Stimulated activated CD4-positive, alpha-beta T cell treated with anti-CD3 and anti-CD28 coated beads, TNF-alpha, amount 100 ng/mL, for 1 hour (primary cell): ENCODE measurements at places on chromosomes 5 and 9.

- no peak for DNase-seq
Observed at GRCh38 chr9:101037430-101037829, 8.9 kb downstream of the PLPPR1 start.

GRCh38 chr5:81070571-81071255 lies 110.5 kb downstream of the RASGRF2 start:
- no peak for DNase-seq

DNA sequence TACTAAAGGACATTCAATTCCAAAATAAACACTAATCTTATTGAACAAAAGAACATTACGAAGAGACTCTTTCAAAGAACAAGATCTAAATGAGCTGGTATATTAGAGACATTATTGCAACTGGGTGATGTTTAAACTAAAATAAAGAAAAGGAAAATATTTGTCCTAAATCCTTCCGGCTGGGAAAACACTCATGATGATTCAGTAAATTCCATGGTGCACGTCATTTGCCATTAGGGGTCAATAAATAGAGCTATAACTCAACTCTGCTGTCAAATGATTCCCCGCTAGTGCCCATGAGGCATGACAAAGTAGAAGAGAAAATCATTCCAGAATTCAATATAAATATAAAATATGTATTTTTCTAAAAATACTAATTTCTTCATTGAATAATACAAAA lies 565.5 kb upstream of the TUSC1 start:
- DNase-seq = no peak

DNA sequence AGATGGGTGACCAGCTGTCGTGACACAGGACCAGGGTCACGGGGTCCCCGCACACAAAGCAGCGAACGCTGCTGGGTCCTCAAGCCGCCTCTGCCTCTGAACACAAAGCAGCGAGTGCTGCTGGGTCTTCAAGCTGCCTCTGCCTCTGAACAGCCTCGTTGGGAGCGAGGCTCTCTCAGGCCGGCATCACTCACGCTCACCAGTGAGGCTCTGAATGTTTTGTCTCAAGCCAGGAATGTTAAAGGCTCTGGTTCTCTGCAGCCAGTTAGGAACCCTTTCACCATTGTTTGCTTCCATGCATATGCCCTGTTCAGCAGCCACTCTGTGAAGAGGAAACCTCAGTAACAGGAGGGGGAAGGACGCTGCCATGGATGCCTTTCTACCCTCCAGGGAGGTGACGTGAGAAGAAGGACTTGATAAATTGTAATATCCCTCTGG lies 82.7 kb upstream of the TAF11L2 start:
- no peak for DNase-seq

GRCh38 chr9:116484492-116485061 lies 202.5 kb upstream of the TRIM32 start:
- no peak for DNase-seq

GRCh38 chr5:178309271-178310013 lies 76.8 kb upstream of the PHYKPL start:
- no peak for DNase-seq

DNA sequence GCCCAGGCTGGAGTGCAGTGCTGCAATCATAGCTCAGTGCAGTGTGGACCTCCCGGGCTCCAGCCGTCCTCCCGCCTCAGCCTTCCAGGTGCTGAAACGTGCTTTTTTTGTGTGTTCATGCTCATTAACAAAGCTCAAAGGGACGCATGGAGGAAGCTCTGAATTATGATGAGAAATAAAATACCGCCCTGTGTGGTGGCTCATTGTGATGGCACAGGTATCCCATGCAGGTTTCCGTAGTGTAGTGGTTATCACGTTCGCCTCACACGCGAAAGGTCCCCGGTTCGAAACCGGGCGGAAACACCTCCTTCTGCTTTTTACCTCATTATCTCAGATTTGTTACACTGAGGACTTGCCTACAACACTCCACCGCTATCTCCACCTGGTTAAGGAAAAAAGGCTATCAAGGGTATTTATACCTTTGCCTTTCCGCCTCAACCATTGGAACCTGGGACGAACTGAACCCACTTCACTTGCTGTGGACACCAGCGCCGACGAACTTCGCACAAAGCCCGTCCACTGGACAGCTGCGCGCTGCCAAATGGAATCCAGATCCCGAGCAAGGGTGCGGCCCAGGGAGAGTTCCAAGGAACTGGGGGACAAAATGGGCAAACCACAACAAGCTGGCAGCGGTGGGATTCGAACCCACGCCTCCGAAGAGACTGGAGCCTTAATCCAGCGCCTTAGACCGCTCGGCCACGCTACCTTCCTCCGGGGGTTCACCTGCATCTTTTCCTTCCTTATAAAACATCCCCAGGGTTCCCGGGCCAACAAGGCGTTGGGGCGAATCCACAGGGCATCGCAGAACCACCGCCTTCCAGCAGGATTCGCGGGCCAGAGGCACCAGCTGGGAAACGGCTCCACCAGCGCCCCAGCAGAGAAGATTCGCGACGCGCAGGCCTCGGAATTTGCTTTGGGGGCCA lies 26.3 kb downstream of the OR2V2 start:
- no peak for DNase-seq

DNA sequence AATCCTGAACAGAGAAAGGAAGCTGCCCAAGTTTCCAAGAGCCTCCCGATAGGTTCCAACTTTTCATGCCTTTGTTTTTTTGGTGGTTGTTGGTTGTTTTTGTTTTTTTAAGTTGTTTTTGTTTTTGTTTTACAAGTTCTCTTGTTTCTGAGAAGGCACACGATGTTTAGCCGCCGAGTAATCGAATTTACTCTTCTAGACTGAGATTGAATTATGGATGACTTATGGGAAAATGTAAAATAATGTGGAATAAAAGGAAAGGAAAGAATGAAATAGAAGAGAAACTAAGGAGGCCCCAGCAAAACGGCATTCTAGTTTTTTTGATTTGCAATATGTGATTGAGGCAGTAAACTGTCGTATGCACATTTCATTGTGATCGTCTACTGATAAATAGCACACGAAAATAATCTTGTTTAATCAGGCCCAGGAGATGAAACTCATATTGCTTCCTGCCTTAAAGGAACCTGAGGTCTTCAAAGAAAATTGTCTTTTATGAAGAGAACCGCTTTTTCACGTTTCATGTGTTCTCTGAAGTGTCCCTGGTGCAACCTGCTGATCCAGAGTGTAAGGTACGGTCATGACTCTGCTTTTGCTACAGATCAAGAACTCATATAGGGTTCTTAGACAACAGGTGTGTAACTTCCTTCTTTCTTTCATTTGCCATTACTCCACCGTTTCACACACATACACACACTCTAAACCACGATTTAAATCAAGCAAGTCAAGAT lies 1.3 kb upstream of the GNAQ start:
- DNase-seq = no peak

GRCh38 chr9:106588626-106589025 lies 274.3 kb upstream of the ZNF462 start:
- no peak for DNase-seq

DNA sequence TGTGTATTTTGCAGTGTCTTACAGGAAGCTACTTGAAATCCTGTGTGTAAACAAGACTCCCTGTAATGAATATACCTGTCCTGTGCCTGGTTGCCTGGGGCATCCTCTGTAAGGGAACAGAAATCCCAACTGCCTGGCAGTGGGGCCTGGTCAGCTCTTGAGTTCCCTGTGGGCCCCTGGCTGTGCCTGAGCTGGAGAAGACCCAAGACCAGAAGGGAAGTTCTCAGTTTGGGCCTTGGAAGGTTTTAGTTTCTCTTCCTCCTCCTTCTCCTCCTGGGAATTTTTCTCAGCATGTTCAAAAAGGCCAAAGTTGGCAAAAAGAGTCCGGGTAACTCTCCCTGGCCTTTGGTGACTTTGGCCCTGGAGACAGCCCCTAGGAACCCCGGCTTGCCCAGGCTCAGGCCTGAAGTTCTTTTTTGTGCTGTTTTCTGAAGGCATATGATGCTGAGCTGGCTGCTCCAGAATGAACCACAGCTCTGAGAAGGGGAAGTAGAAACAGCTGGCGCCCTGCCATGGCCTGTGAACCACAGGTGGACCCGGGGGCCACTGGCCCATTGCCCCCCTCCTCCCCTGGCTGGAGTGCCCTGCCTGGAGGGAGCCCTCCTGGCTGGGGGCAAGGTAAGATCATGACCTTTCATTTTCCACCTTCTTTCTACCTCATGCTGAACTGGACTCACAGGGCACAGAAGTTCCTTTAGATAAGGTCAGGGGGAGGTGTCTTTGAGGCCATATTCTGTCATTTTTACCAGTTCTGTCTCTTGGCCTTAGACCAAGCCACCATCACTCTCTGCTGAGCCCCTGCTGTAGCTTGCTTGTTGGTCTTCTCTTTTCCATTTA lies 5.8 kb downstream of the TMEM268 start:
- DNase-seq = no peak

DNA sequence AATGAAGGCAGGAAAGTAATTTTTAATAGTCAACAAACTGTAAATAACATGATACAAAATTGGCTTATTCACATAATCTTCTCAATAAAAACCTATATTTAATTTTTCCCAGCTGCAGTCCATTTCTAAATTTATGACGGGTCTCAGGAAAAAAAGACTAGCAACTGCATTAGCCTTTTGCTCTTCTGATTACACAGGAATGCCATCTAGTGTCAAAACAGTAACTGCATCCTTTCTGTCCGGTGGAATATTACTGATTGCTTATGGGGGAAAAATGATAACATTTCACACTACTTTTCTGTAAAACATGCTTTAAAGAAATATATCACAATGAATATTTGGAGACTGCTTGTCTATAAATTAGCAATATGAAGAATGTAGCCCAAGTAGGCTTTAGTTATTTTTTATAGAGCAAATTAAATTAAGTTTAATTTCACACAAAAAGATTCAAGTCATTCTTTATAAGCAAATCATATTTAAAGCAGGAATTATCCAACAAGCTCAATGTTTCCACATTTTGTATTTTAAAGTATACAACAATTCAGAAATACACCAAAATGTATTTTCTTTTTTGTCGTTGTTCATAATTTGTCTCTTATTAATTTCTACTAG lies 534.7 kb downstream of the CDH10 start:
- no peak for DNase-seq

GRCh38 chr5:112316731-112317130 lies 102.3 kb downstream of the EPB41L4A start:
- DNase-seq = no peak

- DNase-seq = no peak
Observed at GRCh38 chr5:158874792-158875191, 224.9 kb downstream of the EBF1 start.

- no peak for DNase-seq
Observed at GRCh38 chr5:114857941-114858551, 311.7 kb downstream of the TRIM36 start.

- DNase-seq = no peak
Observed at GRCh38 chr9:83280268-83280667, 217.3 kb upstream of the RASEF start.

DNA sequence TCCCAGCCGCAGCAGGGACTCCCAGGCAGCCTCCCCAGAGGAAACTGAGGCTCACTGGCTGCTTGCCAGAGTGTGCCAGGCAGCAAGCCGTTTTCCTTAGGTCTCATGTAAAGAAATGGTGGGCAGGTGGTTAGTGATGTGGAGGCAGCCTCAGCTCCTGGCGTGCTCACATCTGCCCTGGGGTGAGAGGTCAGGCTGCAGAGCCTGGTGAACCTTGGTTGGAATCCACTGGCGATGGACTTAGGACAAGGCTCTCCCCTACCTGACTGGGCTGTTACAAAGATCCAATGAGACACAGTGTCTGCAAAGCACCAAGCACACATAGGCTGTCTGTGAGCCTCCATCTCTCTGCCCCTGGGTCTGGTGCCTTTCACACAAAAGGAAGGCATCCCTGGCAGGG lies 30.9 kb downstream of the LHX6 start:
- DNase-seq = no peak

DNA sequence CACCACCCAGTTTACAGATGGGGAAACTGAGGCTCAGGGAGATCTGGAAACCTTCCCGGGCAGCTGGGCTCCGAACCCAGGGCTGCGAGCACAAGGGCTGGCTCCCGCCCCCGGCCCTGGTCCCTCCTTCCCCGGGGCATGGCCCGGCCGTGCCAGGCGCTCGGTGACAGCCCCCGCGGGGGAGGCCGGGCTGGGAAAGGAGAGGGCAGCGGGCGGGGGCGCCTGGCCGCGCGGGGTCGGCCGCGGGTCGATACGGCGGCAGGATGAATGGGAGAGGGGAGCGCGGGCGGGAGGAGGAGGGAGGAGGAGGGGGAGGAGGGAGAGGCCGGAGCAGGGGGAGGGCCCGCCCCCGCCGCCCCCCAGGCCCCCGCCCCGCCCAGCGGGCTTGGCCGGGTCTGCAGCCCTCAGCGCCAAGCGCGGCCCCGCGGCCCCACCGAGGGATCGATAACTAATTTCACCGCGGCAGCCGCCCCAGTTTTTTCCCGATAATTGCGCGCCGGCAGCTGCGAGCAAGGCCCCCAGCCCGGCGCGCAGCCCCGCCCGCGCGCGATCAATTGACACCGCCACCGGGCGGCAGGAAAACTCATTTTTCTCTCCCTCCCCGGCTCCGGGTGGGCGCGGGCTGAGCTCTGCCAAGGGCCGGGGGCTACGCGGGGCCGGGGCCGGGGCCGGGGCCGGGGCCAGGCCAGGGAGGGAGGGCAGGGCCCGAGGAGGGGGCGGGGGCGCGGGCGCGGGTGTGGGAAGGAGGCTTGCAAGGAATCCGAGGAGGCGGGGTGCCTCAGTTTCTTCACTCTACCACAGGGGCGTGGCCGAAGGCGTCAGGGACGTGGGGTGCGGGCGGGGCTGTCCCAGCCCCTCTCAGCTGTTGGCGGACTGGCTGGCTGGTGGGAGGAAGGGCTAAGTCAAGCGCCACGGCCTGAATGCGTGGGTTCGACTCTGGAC lies 52.1 kb downstream of the C9orf50 start:
- DNase-seq = no peak

GRCh38 chr5:61576556-61576955 lies 244.5 kb downstream of the ZSWIM6 start:
- no peak for DNase-seq

DNA sequence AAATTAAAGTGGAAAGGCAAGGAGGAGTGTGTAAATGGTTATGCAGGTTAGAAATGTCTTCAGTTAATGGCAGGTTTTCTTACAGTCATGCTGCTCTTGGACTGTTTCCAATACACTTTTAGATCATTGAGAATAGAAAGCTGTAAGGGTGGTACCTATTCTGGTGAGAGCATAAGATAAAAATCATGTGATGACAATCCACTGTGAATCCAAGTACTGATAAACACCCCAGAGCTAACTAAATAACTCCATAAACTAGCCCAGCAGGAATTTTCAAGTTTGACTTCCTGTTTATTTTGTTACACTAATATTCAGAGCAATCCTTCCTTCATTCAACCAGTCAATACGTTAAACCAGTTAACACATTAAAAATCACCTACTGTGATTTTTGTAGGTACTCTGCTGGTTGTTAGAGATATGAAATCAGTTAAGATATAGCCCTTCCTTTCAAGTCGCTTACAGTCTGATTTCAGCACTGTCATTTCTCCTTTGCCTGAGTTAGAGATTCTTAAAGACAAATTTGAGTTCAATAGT lies 22.6 kb downstream of the VCAN start:
- no peak for DNase-seq

- no peak for DNase-seq
Observed at GRCh38 chr5:116881921-116882531, 307.4 kb upstream of the SEMA6A start.

GRCh38 chr5:86979811-86980411 lies 287.8 kb upstream of the RASA1 start:
- DNase-seq = no peak
